NCI-H524 treated with DMSO at 0.1 percent for 48 hours (cell line): ENCODE measurements at places on chromosomes 2 and 18.
A peak's percentile ranks its signal among the peaks of the same experiment; 100 is the strongest.

DNA sequence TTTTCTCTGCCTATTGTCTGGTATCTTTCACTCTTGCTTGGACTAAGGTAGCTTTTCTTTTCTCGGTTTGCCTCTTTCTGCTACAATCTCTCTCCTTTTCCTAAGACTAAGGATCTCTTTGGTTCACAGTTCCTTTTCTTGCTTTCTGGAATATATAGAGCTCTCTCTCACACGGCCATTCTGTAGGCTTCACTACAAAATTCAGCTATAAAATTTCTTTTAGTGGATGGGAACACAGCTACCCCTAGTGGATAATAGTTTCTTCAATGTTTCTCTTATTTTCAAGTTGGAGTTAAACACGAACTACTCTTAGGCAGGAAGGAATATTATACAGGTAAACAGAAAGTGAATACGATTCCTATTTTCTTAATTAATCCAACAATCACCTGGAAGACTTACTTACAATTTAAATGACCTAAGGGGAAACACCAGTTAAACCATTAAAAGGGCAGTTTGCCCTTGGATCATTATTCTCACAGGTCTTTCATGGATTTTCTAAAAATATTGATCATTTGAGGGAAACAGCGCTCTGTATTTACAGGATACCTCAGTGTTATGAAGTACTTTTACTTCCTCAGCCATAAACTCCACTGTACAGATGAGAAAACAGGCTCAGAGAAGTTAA lies 140.5 kb downstream of the LRP2 start:
- no peak for DNase-seq

GRCh38 chr18:43642727-43643330 lies 365.5 kb upstream of the SYT4 start:
- no peak for DNase-seq

DNA sequence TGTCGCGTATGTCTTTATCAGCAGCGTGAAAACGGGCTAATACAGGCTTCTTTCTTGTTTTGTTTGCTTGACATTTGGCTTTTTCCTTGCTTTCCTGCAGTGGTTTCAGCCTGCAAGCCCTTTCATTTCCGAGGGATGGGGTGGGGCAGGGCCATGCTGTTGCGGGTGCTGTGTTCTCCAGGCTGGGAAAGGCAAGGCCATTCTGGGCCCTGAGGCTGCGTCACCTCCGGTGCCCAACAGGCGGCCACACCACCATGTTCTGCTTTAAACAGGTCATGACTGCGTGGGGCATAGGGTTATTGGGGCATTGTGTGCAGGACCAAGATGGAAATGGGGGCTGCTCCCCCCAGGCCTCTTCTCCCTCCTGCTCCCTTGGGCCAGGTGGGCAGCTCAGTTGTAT lies 38.6 kb upstream of the PLB1 start:
- DNase-seq, result no peak

DNA sequence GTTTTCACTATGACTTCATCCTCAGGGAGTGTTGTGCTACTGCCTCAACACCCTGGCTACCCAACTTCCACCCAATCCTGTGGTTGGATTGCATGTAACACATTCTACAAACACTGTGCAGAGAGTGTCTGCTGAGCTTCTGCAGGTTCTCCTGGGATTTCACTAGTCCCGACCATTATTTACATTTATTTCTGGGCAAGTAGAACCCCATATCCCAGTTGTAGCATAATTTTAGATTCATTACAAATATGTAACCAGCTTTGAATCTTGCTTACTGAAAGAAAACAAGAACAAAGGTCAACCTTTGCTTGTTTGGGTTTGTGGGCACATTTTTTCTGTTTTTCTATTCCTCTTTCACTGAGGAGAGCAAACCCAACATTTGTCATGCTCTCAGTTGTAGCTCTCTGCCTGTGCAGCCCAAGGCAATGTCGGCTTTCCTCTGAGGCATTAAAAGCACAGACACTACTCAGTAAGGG lies 2036.1 kb upstream of the LRRTM1 start:
- no peak for DNase-seq

DNA sequence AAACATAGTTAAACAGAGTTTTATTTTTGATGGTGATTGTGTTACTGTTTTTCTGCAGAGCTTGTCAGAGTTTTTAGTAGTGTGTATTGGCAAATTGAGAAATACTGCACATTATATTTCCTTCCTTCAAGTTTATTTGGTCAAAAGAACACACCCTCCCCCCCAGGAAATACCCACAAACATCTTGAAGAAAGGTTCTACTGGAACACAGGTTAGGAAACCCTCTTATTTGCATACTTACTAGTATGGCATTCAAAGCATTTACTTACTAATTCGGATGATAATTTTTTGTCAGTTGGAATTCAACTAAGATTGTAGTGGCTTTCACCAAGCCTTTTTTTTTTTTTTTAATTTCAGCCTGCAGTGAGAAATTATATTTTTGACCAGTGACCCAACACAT lies 9.1 kb downstream of the CAB39 start:
- no peak for DNase-seq

DNA sequence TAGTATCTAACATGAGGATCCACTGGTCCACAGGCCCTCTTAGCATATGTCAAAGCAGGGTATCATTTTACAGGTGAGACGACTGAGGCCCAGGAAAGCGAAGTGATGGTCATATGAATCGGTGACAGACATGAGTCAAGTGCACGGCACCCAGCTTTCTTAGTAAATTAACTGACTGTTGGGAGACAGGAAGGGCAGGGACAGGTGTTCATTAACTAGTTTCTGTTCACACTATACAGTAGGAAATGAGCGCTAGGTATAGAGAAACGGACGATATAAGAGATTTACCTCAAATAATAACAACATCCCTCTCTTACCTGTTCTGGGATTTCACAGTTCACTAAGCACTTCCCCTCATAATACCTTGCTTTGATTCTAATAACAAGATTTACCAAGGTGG lies 1.7 kb upstream of the SMARCAL1 start:
- DNase-seq, result no peak

DNA sequence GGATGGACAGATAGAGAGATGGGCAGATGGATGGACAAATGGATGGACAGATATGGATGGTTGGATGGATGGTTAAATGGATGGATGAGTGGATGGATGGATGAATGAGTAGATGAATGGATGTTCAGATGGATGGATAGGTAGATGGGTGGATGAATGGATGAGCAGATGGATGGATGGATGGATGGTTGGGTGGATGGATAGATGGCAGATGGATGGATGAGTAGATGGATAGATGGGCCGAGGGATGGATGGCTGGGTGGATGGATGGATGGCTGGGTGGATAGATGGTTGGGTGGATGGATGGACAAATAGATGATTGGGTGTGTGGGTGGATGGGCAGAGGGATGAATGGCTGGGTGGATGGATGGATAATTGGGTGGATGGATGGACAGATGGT lies 98.9 kb upstream of the OTOS start:
- no peak for DNase-seq

DNA sequence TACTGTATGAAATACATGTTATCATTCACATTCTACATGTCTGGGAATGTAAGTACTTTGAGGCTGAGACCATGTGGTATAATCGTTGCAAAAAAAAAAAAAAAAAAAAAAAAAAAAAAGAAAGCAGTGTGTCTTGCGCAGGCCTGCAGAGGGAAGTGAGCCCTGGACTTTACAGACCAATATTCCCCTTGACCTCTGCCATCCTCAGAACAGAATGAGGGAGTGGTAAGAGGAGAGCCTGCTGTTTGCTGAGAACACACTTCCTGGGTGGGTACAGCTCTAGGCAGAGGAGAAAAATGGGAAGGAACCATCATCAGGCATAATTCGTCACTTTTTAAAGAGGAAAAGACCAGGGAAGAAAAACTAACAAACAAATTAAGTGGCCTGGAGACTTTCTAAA lies 28.8 kb upstream of the TBC1D8 start:
- DNase-seq, result no peak

- DNase-seq, result no peak
Observed at GRCh38 chr18:63887424-63887823, at the start of gene SERPINB2. Gene SERPINB2, plus strand, starts transcription at chr18:63887705. Its CDS starts 3,740 bp downstream, at chr18:63891445.

- peak; percentile 49 for DNase-seq
Observed at GRCh38 chr18:37565101-37565976, at the start of gene CELF4. Gene CELF4, minus strand, starts transcription at chr18:37565798.

GRCh38 chr2:208713066-208713745 lies 306.6 kb downstream of the PTH2R start:
- no peak for DNase-seq

DNA sequence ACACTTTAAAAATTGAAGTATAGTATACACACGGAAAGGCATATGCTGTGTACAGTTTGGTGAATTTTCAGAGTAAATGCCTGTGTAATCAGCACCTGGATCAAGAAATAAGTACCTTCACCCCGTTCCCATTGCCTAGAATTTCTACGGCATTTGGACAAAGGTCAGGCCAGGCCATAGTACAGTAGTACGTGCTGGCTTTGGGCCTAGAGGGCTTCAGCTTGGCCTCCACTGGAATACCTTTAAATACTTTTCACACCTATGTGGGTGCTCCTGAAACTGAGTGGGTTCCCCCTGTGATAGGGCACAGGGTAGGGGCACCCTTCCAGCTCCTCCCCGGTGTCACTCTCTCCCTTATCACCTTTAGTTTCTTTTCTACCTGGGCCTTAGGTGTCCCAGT lies 26.5 kb downstream of the TET3 start:
- no peak for DNase-seq

DNA sequence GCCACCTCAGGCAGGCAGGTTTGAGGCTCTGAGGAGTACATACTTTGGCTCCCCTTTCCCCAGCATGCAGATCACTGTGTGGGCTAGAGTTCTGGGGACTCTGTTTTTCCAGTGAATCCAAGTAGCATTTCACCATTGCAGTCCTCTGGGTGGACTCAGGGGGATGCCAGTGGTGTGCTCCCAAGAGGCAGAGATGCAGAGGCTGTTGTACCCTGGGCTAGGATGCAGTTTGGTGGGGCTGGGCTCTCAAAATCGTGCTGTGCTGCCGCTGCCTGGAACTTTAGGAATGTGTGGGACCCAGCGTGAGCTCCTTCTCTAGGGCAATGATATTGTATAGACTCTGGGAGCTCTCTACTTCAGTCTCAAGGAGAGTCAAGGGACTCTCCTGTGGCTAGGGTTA lies 104.9 kb downstream of the MYO3B start:
- no peak for DNase-seq

DNA sequence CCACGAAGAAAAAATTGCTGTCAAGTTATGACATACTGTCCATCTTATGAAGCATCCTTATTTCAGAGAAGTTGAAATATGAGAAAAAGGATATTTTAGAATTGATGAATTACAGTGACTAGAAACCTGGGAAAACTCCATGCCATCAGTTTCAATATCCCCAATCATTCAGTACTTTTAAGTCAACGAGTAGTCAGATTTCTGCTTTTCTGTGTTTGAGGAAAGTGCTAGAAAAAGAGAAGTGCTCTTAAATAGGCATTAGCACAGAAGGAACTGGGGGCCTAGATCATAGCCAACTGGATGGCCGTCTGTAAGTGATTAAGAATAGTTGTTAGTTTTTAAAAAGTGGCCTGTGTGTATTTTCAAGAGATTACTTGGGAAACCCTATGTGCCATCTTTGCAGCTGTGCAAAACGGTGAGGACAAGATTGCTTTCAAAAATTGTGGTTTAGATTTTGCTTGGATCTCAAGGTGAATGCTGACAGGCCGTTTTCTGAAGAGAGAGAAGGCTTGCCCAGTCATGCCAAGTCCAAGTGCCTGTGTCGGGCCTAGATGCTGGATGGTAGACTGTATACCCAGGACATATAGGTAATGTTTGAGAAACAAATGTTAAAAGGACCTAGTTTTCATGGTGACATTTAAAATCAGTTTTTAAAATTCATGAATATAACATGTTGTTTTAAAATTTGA lies 5.1 kb downstream of the NEDD4L start:
- DNase-seq, result no peak

DNA sequence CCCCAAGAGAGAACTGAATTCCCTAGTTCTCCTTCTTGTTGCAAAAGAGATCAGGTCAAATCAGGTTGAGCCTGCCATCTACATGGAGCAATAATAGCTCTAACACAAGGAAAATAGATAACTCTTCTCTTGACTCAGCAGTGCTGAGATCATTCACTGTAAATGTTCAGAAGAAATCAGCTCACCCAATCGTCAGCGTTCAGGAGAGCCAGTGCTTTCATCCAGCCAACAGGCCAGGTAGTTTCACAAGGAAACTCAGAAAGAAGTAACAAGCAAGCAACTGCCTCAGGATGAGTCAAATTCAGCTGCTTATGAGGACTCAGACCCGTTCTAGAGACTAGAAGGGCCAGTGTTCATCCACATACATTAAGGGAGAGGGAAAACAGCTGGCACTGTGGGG lies 5.9 kb downstream of the LMAN2L start:
- no peak for DNase-seq

- no peak for DNase-seq
Observed at GRCh38 chr2:137357634-137358033, 592.3 kb downstream of the THSD7B start.

- DNase-seq, result no peak
Observed at GRCh38 chr2:96691022-96691612, 48.6 kb downstream of the FER1L5 start.

- no peak for DNase-seq
Observed at GRCh38 chr2:37615804-37616676, 55.4 kb downstream of the CDC42EP3 start.

DNA sequence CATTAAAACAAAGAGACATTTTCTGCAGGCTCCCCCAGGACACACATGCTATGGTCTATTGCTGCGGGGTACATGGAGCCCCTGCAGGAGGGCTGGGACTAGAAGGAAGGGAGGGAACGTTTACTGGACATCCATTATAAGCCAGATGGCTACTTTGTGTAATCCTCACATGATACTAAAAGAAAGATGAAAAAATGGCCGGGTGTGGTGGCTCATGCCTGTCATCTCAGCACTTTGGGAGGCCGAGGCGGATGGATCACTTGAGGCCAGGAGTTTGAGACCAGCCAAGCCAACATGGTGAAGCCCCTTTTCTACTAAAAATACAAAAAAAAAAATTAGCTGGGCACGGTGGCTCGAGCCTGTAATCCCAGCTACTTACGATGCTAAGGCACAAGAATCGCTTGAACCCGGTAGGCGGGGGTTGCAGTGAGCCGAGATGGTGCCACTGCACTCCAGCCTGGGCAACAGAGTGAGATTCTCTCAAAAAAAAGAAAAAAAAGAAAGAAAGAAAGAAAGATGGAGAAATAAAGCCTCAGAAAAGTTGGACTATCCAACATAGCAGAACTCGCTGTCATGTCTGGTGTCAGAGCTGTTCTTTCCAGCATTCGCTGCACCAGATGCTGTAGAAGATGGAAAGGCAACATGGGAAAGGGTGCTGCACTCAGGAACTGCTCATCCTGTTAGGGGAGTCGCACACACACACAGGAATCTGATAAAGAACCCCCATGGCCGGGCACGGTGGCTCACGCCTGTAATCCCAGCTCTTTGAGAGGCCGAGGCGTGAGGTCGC lies 7.8 kb upstream of the MYCN start:
- DNase-seq, result no peak

- DNase-seq, result no peak
Observed at GRCh38 chr18:37534627-37535026, 31.0 kb downstream of the CELF4 start.

DNA sequence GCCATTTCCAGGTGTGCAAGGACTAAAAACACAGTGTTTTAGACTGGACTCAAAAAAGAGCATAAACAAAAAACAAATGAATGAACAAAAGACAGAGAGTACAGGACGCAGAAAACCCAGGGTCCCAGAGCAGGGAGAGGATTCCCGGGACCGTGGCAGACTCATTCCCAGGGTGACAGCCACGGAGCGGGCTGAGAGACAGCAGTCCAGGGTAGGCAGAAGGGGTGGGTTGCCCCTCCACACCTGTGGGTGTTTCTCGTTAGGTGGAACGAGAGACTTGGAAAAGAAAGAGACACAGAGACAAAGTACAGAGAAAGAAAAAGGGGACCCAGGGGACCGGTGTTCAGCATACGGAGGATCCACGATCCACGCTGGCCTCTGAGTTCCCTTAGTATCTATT lies 273.4 kb downstream of the EIPR1 start:
- DNase-seq, result no peak
